ENCODE measurements at places on chromosomes 5 and 9.

DNA sequence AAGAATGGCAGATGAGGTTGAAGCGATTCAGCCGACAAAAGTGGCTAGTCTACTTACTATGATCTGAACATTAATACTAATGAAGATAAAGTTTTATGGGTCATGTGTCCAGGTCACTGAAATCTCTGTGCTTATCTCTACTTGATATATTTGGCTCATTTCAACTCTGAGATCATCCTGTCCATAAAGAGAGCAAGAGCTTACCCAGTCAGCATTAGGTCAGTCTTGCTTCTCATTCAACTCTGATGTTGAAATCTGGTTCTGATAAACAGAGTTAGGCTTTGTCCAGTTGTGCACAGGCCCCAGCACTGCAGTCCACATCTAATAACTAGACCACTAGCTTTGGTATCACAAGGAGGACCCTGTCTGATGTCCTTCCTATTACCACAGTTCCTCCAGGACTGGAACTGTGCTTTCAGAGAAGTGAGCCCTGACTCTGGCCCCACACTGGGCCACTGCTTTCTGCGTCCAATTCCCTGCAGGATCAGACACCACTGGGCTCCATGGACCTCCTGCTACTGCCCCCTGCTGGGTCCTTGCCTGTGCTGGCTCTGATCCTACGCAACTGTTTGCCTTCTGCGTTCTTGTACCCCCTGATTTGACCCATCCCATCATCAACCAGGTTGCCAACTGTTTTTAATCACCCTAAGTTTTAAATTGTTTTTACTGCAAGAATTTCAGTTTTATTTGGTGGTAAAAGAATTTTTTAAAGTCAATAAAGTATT, 23.7 kb upstream of the FAM120A start:
- DNase-seq, result no peak

DNA sequence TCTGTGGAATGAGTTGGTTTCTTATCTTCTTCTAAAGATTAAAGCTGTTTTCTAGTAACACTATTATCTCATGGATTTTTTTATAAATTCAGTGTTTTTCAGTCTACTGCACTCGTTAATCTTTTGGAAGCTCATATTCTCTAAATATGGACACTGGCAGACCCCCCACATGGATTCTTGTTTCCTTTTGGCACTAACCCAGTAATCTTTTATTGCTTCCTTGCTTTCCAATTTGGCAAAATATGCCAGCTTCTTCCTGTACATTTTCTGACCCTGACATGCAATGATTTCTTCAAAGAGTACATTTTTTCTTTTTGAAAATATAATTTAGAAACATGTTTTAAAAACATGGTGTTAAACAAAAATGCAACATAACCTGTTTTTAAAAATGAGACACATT, 474.2 kb upstream of the FTMT start:
- no peak for DNase-seq

DNA sequence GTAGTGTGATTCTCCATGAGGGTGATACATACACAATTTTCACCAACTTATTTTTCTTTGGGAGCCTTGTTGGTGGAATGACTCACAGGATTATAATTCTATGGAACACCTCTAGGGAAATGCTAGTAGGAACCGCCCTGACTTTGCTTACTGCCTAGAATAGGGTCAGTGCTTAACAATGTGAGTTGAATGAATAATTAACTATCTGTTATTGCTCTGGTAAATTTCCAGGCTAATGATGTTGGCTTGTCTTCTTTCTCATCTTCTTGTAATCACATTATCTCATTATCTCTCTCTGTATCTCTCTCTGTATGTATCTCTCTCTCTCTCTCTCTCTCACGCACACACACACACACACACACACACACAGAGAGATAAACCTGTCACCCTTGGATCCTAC, 291.1 kb downstream of the TRIM32 start:
- DNase-seq, result no peak

- no peak for DNase-seq
Observed at GRCh38 chr5:125700380-125700861, 722.8 kb upstream of the GRAMD2B start.

DNA sequence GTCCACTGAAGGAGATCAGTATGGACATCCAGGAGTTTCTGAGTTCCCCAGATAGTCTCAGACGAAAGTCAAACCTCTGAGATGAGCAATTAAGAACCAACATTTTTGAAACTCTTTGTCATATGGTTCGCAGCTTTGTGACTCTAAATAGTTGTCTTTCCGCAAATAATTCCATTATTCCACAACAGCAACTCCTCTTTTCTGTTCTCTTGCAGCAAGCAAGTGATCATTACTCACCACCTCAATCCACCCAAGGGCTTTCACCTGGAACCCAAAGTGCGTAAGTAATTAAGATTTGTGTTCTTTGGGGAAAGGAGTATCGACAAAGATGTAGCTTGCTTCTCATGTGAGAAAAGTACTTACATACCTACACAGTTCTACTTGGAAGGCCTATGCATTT, 15.6 kb downstream of the MTX3 start:
- no peak for DNase-seq

GRCh38 chr5:6026766-6027406, 351.5 kb downstream of the MED10 start:
- DNase-seq, result no peak

- no peak for DNase-seq
Observed at GRCh38 chr5:96455789-96456188, 22.7 kb upstream of the PCSK1 start.
